Activated naive CD8-positive, alpha-beta T cell treated with anti-CD3 and anti-CD28 coated beads for 36 hours (primary cell): ENCODE measurements at places on chromosomes 3 and 15.
A peak's percentile ranks its signal among the peaks of the same experiment; 100 is the strongest.

- no peak for DNase-seq
Observed at GRCh38 chr15:42087926-42088800, 6.2 kb downstream of the PLA2G4D start.

DNA sequence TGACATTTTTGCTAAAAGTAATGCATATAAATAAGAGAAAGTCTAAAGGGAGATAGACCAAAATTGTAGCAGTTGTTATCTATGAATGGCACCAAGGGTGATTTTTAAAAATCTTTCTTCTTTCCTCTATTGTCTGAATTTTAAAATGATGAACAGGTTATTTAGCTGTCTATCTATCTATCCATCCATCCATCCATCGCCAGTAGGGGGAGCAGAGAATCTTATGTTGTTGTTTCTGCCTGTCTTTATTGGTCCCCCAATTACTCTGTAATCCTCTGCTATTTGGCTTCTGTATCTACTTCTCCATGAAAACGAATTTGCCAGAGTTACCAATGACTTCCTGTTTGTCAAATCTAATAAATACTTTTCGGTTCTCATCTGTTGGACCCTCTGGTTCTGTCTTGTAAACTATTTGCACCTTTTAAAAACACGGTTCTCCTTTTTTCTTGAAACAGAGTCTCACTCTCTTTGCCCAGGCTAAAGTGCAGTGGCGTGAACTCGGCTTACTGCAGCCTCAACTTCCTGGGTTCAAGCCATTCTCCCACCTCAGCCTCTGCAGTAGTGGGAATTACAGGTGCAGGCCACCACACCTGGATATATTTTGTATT is 86.0 kb downstream of the ECT2 start:
- no peak for DNase-seq

- no peak for DNase-seq
Observed at GRCh38 chr15:56208641-56209155, 35.0 kb downstream of the RFX7 start.

GRCh38 chr3:46669191-46669999 is 24.1 kb downstream of the ALS2CL start:
- no peak for DNase-seq

DNA sequence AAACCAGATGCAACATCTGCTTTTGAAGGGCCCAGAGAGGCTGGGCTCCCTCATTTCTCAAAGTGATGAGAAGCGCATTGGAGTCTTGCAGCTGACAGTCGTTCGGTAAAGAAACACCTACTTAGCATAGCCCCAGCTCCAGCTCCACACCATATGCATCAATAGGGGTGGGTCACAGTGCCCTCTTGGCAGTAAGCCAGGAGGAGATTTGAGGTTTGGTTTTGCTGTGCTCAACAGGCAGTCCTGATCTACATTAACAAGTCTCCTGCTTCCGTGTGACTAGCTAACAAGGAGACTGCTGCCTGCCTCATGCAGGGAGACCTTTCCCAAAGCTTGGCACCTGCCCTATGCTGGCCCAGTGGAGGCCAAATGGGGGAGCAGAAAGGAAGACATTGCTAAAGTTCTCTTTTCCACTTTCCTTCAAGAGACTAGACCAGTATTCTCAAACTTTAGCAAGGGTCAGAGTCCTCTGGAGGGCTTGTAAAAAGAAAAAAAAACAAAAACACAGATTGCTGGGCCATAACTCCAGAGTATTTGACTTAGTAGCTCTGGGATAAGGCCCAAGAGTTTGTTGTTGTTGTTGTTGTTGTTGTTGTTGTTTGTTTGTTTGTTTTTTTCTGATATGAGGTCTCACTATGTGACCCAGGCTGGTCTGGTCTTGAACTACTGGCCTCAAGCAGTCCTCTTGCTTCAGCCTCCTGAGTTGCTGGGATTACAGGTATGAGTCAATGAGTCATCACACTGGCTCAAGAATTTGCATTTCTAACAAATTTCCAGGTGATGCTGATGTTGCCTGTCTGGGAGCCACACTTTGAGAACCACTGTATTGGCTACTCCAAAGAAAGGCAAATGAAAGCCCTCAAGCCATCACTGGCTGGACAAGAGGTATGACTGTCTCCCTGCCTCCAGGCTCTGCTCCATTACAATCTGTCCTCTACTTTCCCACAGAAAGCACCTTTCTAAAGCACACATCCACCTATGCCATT is 294.9 kb downstream of the RORA start:
- no peak for DNase-seq

DNA sequence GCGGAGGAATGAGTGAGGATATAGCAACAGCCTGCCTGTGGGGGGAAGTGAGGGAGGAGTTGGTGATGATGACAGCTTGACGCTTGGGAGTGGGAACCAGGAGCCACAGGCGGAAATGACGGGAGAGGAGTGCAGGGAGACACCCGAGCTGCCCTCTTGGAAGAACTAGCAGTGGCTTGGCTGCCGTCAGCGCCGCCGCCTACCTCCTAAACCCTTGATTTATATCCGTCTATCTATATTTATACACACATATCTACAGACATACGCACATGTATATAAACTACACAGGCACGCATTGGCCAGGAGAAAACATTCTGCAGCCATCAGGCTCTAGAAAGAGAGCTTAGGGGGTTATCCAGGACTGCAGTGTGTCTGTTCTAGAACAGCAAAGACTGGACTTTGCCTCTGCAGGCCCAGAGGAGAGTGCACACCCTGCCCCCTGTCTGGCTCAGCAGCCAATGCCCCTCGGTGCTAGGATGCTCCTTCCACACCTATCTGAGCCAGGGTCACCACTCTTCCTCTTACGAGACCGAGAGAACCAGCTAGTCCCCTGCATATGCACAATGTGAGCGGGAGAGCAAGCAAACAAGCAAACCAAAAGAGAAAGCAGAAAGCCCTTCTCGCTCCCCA is 45.3 kb upstream of the MAGEF1 start:
- no peak for DNase-seq

- DNase-seq: no peak
Observed at GRCh38 chr3:15631426-15632211, 30.1 kb downstream of the BTD start.

- no peak for DNase-seq
Observed at GRCh38 chr3:104989878-104990277, 376.8 kb upstream of the ALCAM start.

GRCh38 chr15:43406189-43406588 is 35.3 kb downstream of the TUBGCP4 start:
- no peak for DNase-seq

DNA sequence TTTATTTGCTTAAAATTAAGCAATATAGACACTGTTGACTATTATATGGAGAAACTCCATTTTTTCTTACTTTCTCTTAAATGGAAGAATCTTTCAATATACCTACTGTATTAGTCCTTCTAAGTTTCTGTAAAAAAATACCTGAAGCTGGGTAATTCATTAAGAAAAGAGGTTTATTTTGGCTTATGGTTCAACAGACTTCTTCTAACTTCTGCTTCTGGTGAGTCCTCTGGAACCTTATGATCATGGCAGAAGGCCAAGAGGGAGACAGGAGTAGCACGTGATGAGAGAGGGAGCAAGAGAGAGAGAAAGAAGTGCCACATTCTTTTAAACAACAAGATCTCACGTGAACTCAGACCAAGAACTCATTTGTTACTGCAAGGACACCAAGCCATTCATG is 573.3 kb downstream of the MCTP2 start:
- no peak for DNase-seq

GRCh38 chr3:52494886-52495495 is at the start of gene STAB1:
TSS of gene STAB1 (plus strand) at chr3:52495338. CDS start at chr3:52495414, 76 bp downstream.
- DNase-seq: no peak

DNA sequence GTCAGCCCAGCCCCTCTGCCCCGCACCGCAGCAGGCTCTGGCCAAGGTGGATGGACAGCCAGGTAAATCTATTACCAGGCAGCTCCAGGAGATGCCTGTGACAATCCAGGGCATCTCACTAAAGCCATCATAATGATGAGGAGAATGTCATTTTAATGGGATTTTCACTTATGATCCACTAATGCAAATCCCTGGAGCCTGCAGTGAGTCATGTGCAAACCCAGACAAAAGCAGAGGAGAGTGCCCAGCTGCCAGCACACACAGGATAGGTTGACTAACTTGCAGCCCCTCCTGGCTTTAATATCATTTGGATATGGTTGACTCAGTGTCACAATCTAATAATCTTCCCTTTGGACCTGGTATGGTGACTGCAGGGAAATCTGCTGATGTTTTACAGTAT is 206.9 kb upstream of the TRIM42 start:
- DNase-seq: no peak

GRCh38 chr3:195041871-195042742 is 228.9 kb downstream of the XXYLT1 start:
- no peak for DNase-seq

- DNase-seq: no peak
Observed at GRCh38 chr3:194313560-194314387, 37.4 kb downstream of the CPN2 start.

DNA sequence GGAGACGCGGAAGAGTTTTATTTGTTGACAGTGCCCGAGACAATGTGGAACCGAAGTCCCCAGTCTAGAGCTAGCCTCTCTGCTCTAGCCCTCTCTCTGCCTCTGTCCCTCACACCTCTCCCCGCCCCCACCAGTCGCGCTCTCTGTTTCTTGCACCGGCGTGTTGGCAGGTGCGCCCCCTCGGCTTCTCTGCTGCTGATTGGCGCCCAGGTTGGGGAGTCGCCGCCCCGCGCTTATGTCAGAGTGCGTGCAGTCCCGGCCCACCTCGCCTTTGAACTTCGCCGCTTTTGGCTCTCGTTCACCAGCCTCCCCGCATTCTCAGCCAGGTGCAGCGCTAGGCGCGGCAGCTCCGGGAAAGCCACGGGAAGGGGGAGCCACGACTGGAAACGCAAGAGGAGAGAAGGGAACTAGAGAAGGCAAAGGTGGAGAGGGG is at the start of gene SOX14:
SOX14 (plus strand) TSS at position 315 of the 433 bp plus-strand sequence. CDS start 470 bp downstream, outside the sequence.
- DNase-seq: no peak

GRCh38 chr3:27935492-27935891 is 213.4 kb upstream of the EOMES start:
- no peak for DNase-seq

GRCh38 chr3:72579191-72579580 is 269.1 kb downstream of the SHQ1 start:
- DNase-seq: no peak

DNA sequence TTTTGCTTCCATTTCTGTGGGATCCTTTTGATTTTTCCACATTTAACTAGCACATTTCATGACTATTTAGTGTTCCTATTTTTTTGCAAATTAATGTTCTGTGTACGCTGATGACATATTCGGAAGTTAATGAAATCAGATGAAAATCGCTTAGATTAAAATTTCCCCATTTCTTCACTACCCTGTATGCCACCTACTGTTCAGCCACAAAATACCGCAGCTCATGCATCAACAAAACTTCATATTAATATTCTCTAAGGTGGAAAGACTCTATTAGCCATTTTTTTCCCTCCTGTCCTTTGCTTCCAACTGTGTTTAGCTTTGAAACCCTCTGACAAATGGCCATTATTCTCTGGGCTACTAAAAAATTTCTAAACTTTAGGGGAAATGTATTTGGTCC is 300.6 kb downstream of the MECOM start:
- no peak for DNase-seq

- DNase-seq: no peak
Observed at GRCh38 chr3:99186016-99186415, 284.5 kb upstream of the DCBLD2 start.

DNA sequence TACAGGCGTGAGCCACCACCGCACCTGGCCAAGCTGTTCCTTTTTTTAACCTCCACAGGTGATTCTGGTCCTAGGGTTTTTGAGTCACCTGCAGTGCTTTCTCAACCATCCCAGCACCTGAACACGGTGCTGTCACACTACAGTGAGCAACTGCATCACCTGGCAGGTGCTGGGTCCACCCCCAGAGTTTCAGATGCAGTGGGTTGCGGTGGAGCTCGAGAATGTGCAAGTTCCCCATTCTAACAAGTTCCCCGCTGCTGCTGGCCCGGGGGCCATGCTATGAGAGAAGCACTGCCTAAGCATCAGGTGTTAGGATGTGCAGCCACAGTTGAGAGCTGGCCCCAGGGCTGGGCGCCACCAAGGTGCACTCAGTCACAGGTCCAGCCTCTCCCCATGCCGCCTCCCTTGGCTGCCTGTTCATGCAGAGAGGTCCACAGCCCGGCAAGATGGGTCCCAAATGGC is 18.0 kb downstream of the ISG20 start:
- DNase-seq: peak; percentile 33

- DNase-seq: no peak
Observed at GRCh38 chr15:96992817-96993216, 662.3 kb downstream of the NR2F2 start.

DNA sequence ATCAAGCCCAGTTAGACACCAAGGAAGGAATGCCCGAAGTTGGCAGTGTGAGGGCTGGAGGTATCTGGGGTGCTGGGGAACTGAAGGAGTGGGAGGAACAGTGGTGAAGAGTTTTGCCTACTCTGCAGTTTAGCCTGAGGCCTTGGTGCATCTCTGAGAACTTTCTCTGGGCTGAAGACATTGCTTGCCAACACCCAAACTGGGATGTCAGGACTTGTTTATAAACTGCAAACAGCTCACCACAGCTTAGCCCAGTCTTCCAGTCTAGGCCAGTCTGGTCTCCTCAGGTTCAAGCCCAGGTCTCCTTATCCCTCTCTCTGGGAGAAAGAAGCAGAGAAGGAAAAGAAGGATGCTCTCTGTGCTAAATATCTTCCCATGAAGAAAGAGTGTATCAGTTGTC is 68.0 kb upstream of the BOC start:
- DNase-seq: no peak

GRCh38 chr3:182644790-182645433 is 148.4 kb upstream of the ATP11B start:
- DNase-seq: peak; percentile 37

- DNase-seq: no peak
Observed at GRCh38 chr15:22845289-22845900, 6.9 kb downstream of the NIPA2 start.

DNA sequence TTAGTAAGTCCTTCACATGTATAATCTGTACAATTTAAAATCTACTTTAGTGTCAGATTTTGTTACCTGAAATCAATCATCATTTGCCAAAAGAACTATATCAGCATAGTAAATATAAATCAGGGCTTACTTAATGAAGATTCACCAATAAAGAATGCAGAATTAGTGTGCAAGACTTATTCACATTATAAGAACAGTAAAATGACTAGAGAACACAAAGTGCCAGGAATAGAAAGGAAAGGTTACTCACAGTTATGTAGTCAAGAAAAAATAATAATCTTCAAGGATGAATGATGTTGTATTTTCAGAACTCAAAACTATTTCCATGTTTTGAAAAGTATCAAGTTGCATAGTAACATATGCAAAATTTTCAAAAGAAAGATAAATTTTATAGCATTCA is 891.9 kb downstream of the ROBO1 start:
- DNase-seq: no peak

GRCh38 chr3:86990012-86990733 is 776 bp downstream of the VGLL3 start:
- DNase-seq: peak; percentile 5
